ENCODE measurements at places on chromosomes 6 and 20.
A peak's percentile ranks its signal among the peaks of the same experiment; 100 is the strongest.

DNA sequence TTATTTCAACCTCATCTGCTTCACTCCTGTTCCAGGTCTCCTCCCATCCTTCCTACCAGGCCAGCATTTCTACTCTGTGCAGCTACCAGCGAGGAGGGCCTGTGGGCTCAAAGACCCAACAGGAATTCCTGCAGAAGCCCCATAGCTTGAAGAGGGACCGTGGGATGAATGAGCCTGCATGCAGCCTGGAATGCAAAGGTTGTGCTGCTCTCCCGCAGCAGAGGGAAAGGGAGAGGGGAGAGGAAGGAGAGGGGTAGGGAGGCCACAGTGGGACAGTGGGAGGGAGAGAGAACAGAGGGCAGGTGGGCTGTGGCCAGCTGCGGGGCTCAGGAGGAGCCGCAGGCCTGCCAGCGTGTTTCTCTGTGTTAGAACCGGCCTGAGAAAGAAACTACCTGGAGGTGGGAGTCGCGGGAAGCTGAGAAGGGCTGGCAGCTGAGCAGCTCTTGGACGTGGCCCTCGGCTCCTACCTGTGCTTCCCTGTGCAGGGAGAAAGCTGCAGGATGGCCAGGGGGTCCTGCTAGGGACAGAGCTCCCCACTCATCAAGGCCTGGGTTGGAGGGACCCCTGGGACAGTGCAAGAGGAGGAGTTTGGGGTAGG, 66.1 kb upstream of the MLN start:
- DNase-seq: no peak

- no peak for DNase-seq
Observed at GRCh38 chr6:110537208-110538123, 61.1 kb upstream of the SLC22A16 start.

GRCh38 chr6:9250852-9251251, 815.5 kb upstream of the SLC35B3 start:
- DNase-seq: peak; percentile 20

DNA sequence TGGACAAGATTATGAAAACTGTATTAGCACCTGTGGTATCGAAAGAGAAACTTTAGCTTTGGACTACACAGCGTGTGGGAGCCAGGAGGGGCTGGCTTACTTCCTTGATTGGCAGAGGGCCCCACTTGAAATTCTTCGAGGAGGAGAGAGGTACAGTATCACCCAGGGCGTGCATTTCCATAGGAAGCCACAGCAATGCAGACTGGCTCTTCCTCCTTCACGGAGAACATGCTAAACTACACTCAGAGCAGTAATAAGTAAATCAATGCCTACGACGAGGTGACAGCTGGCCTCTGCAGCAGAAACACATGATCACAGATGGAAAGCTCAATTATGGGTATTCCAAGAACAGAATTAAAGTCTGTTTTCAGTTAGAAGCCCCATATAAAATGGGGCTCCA, 44.2 kb downstream of the MYLK4 start:
- DNase-seq: no peak

DNA sequence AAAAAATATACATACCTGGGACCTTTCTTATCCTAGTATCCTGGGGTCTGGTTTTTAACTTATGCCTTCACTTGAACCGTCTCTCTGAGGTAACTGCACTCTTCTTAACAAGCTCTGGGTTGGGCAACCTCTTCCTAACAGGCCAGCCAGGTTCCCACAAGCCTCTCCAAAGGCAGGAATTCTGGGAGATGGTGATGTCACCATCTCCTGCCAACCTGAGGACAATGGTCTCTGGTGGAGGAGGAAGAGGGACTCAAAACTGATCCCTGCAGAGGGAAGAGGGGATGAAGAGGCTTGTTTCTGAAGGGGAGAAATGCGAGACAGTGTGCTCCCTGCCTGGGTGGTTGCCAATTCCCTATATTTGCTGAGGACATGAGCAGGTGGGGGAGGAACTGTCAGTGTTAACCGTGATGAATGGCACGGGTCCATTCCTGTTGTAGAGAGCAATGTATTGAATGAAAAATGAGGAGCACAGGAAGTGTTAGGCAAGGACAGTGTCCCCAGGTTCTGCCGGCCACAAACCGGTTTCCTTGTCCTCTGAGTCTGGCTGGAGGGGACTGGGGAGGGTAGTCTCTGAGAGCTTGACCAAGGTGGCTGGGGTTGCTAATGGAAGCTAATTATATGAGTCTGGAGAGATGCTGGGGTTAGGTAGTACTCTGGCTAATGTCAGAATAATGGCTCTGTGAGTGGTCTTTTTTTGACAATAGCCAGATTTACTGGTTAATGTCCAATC, 95.5 kb downstream of the KCNB1 start:
- DNase-seq: no peak

DNA sequence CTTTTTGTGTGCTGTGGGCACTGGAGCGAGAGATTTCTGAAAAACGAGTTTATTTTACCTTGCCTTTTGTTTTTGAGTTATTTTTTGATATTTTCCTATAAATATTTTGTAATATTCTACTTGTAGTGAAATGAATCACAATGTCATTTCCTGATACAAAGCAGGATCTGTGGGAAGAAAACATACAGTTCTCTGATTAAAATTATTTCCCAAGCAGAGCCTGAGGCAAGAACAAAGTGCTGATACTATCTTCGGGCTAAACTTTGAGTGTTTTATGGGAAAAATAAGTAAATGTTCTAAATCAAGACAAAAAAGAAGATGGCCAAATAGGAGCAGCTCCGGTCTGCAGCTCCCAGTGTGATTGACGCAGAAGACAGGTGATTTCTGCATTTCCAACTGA, 33.7 kb upstream of the ELOVL5 start:
- no peak for DNase-seq

GRCh38 chr20:20412750-20413149, 44.8 kb downstream of the INSM1 start:
- DNase-seq: no peak

DNA sequence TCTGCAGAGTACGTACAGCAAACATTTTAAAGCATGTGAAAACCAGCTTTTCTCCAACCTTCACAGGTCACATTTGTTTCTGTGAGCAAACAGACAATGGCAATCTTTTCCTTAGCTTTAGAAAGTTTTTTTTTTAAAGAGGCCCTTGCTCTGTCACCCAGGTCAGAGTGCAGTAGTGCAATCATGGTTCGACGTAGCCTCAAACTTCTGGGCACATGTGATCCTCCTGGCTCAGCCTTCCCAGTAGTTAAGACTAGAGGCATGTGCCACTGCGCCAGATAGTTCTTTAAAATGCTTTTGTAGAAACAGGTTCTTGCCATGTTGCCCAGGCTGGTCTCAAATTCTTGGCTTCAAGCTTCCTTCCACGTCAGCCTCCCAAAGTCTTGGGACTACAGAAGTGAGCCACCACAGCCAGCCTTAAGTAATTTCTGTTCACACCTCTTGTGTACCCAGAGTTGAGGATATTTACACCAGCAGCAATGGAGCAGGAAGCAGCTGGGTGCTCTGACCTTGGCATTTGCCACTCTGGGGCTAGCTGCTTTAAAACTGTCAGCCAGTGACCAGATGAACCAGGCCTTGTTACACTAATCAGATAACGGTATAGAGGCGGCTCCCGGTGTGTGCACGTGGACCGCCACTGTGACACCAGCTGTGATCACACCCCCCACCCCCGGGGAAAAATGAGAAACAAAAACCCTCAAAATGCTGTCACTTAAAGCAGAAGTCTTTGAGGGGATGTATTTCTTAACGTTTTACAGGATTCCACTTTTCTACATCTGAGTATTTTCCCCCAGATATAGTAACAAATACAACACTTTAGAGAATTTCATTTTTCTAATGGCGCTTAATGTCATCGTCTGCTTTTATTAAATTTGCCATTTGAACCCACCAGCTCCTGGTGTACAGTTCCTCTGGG, 71.3 kb downstream of the AKAP12 start:
- no peak for DNase-seq

- peak; percentile 42 for DNase-seq
Observed at GRCh38 chr20:3406481-3407039, 909 bp downstream of the DNAAF9 start.

Data from right hindlimb (tissue), 1 donor.